GM19239 (cell line): ENCODE measurements at places on chromosomes 5 and 9.

- no peak for DNase-seq
Measured at GRCh38 chr9:92164490-92164889, 49.3 kb upstream of the SPTLC1 start.

DNA sequence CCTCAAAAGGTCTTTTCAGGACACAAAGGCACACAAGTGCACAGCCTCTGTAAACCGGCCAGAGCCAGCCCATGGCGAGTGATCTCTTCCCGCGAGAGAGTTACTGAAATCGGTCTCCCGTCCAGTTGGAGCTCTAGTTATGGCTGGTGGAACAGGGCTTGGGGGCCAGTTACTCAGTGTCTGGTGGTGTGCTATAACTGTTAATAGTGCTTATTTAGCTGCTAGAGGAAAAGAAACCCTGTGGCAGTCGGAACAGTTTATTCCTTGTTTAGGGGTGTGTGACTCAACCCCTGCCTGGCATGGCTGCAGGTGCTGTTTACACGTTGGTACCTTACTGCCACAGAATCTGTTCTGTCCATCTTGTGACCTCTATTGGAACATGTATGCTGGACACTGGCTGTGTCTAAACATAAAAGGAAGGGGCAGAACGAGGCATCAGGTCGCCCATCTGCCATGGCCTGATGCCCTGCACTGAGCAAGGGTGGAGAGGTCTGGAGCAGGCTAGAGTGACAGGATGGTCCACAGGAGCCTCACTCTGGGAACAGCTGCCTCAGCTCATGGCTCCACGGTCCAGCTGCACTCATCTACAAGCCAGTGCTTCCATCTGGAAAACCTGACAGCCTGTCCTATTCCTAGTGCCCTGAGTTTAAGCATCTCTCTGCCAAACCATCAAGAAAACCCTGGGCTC lies 49.6 kb upstream of the SIMC1 start:
- DNase-seq: no peak

DNA sequence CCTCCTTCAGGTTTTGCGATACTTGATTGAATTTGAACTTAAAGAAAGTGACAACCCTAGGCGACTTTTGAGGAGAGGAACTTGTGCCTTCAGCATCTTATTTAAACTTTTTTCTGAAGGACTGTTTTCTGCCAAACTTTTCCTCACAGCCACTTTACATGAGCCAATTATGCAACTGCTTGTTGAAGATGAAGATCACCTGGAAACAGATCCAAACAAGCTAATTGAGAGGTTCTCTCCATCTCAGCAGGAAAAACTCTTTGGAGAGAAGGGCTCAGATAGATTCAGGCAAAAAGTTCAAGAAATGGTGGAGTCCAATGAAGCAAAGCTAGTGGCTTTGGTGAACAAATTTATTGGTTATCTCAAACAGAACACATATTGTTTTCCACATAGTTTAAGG lies 40.6 kb downstream of the GAPVD1 start:
- DNase-seq: no peak

DNA sequence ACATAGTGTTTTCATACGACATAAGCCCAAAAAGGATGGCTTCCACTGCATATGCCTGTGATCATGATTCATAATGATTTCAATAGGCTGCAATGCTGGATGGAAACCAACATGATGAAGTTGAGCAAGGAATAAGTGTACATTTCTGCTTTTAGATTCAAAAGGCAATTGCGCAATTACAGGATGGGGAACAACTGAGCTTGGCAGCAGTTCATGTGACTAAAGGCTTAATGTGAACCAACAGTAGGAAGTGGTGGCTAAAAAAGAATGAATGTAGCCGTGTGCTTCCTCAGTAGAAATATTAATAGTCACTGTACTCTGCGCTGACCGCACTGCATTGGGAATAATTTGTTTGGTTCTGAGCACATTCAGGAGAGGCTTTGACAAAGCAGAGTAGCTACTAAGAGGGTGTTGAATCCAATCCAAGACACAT lies 51.2 kb downstream of the SLC1A3 start:
- no peak for DNase-seq

- no peak for DNase-seq
Measured at GRCh38 chr5:102628441-102629175, 126.5 kb upstream of the PAM start.

DNA sequence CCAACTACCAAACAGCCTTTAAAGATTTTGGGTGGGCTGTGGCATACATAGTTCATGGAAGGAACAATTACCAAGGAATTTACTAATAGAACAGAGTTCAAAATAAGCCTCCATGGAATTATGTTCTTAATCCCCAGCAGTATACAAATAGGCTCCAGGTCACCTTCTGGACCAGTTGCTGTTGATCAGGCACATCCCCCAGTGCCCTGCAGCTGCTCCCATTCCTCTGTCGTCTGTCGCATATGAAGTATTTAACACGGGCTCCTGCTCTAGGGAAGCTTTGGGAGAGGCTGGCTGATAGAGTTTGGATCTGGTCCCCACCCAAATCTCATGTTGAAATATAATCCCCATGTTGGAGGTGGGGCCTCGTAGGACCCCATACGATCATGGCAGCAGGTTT lies 17.8 kb downstream of the SHC3 start:
- DNase-seq: no peak

- DNase-seq: no peak
Measured at GRCh38 chr9:93248386-93249040, 64.6 kb downstream of the WNK2 start.

DNA sequence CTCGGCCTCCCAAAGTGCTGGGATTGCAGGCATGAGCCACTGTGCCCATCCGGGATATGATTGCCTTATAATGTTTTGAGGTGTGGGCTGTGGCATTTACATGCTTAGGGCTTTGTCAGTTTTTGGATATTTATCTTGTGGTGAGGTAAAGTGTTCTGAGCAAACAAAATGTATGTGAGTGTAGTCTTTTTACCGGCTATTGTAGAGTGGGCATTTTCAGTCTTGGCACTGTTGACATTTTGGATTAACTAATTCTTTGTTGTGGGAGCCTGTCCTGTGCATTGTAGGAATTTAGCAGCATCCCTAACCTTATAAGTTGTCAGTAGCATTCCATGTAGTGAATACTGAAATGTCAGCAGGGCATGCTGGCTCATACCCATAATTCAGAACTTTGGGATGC lies 21.6 kb downstream of the G3BP1 start:
- no peak for DNase-seq

GRCh38 chr5:178940569-178941360 lies at the start of gene ZNF454:
Gene ZNF454 (plus strand): TSS chr5:178941198. CDS start chr5:178942792, 1,594 bp downstream.
- no peak for DNase-seq

- no peak for DNase-seq
Measured at GRCh38 chr5:65192331-65192730, 289.4 kb downstream of the ADAMTS6 start.

DNA sequence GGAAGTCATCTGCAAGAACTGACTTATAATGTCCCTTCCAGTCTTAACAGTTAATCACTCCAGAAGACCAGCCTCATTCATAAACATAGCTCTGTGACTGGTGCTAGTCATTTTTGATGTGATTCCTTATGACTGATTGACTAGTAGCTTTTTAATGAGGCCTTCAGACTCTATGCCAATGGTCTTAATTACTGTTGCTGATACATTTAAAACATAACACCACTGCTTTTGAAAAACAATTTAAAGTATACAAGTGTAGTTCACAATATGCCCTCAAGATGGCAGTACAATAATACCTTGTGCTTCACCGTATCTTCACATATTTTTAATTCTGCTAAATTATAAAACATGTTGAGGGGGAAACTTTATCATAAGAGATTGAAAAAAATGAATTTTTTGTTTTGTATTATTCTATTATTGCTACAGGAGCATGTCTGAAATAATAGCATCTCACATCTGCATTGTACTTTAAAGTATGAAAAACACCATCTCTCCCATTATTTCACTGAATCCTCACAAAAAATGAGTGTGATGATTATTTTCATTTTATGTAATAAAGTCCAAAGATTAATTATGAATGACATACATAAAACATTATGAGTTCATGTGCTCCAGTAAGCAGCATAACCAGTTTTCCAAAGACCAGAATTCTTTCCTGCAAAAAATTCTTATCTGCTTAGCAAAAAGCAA lies 55.2 kb upstream of the SHISAL2B start:
- no peak for DNase-seq

GRCh38 chr9:71115448-71115975 lies 5.9 kb downstream of the TRPM3 start:
- DNase-seq: no peak

DNA sequence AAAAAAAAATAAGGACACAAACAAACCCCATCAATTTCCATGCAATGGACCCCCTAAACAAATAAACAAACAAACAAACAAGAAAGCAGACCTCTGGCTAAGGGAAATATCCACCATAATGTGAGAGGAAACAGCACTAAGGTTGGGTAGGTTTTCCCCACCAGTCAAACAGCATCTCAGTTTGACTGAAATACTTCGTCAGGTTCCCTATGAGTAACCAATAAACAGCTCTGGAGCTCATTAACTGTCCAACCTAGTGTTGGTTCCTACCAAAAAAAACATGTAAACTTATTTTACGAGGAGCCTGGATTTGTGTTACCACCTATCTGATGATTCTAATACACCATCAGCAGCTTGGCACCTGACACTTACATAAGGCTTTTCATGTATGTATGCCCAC lies 198.5 kb upstream of the TARS1 start:
- no peak for DNase-seq
